AG04450 (cell line): ENCODE measurements at places on chromosomes 12 and 14.

GRCh38 chr14:81221579-81222102, 882 bp upstream of the GTF2A1 start:
- no peak for DNase-seq

GRCh38 chr12:34401659-34402227, 379.4 kb downstream of the ALG10 start:
- DNase-seq, result no peak

DNA sequence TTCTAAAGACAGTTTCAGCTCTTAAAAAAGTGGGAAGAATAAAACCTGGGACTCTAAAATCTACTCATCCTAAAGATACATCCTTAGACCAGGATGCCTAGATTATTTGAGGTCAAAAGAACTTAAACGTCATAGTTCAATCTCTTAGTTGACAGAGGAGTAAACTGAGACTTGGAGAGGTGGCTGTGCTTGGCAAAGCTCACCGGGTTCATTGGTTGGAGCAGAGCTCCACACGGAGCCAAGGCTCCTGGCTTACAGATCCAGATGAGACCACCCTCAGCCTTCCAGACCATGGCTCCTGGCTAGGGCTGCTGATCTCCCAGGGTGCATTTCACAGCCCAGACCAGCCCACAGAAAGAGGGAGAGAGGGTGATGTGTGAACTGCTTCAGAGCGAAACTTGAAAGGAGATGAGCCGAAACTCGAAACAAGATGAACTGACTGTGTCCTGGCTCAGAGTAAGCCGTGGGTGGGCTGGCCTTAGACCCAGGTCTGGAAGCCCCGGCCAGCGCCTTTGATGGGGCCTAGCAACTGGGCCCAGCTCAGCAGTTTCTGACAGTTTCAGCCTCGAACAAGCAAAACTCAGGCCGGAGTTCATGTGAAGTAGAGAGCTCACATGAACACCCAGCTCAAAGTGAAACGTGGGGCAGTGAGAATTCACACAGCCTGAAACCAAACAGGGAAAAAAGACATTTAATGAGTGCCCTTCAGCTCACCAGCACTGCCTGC, 1044.8 kb downstream of the BCL11B start:
- no peak for DNase-seq

DNA sequence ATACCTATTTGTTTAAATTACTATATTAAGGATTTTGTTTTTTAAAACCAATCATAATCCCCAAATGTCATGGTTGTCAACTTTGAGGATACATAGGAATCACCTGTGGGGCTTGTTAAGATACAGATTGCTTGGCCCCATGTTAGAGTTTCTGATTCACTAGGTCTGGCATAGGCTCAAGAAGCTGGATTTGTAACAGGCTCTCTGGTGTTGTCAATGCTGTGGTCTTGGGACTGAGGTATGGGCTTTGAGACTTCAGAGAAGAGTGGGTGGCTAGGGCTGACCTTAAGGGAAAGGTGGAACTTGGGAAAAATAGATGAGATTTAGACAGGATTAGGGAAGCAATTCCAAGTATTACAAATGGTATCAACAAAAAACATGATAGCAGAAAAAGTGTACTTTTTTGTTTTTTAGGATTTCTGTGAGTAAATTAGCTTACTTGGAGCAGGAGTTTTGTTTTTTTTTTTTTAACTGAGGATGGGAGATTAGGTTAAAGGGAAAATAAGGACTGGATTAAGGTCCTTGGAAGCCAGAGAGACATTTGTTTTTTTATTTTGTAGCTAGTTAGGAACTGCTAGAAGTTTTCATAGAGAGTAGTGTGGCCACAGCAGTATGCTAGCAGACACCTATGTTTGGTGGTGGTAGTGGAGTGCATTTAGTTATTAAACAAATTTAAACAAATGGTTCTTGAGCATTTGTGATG, 88.6 kb downstream of the RAD51B start:
- no peak for DNase-seq

- DNase-seq, result no peak
These were observed 368.6 kb upstream of the RGS6 start for GRCh38 chr14:71563492-71564153.

DNA sequence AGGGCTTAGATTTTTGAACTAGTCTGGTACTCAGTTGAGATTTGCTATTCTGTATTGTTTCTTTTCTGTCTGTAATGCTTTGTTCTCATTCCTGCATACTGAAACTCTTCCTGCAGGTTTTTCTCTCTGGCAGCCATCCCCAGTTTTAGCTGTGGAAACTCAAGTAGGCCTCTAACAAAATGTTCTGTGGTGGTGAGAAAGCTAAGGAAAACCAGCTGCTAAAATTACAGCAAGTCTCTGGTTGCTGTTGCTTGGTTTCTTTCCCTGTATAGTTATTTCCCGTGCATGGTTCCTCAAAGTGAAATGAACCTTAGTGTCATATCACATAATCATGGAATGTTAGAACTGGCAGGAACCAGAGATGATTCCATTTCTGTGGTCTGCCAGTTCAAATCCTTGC, 442.5 kb downstream of the NRXN3 start:
- DNase-seq, result no peak

- DNase-seq, result no peak
These were observed 652 bp downstream of the BAZ1A start for GRCh38 chr14:34874386-34875030.

- no peak for DNase-seq
These were observed 2.8 kb downstream of the PRMT8 start for GRCh38 chr12:3493859-3494176.
